ENCODE measurements at places on chromosomes 5 and 9. TPM values are rescaled to one million over a fixed set of nuclear protein-coding genes. Genes with fewer than 3 reads are reported as not detected.

DNA sequence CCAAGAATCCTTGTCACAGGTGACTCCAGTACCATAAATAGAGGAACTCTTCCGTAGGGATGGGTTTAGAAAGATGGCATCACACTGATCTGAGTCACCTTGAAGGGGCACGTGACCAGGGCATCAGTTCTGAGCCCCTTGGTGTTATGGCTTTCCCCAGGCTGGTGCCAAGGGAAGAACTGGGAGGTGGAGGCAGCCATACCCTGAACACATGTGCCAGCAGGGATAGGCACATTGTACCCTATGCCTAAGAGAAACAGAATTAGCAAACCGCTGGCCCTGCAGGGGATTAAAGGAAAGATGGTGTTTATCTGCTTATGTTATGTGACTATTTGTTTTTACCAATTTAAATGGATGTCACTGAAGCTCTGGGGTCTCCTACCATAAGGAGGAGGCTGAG is 196.2 kb downstream of the RGS3 start:
- H3K36me3 ChIP-seq = no peaks in the 10 kb centered on the region
- H3K27me3 ChIP-seq = peaks cover 38% of the 10 kb centered on the region
- H3K27ac ChIP-seq = no peak overlapping the region
- peaks cover 7% of the 10 kb centered on the region for H3K4me1 ChIP-seq
- DNase-seq = no peak
- no peak overlapping the region for H3K4me3 ChIP-seq

Gene NEUROG1
- not detected for total RNA-seq

GRCh38 chr9:137984520-137985257 is 107.1 kb downstream of the CACNA1B start:
- no peak overlapping the region for H3K27ac ChIP-seq
- peaks cover 4% of the 10 kb centered on the region for H3K27me3 ChIP-seq
- no peak for DNase-seq
- no peak overlapping the region for H3K4me3 ChIP-seq

- no peaks in the 10 kb centered on the region for H3K27me3 ChIP-seq
- H3K4me1 ChIP-seq = no peaks in the 10 kb centered on the region
- no peak for DNase-seq
Measured at GRCh38 chr5:8013948-8014710, 145.2 kb downstream of the MTRR start.

Gene IL13
- 36.6 TPM for total RNA-seq

- DNase-seq = no peak
- H3K36me3 ChIP-seq = no peaks in the 10 kb centered on the region
- no peaks in the 10 kb centered on the region for H3K4me1 ChIP-seq
- no peaks in the 10 kb centered on the region for H3K27me3 ChIP-seq
Measured at GRCh38 chr5:160173-160510, 31.2 kb upstream of the LRRC14B start.

Gene SEMA5A
- total RNA-seq = 1.1 TPM
